ENCODE measurements at places on chromosomes 6 and 20.

GRCh38 chr20:36820928-36821327, 47.4 kb upstream of the DSN1 start:
- DNase-seq, result no peak

DNA sequence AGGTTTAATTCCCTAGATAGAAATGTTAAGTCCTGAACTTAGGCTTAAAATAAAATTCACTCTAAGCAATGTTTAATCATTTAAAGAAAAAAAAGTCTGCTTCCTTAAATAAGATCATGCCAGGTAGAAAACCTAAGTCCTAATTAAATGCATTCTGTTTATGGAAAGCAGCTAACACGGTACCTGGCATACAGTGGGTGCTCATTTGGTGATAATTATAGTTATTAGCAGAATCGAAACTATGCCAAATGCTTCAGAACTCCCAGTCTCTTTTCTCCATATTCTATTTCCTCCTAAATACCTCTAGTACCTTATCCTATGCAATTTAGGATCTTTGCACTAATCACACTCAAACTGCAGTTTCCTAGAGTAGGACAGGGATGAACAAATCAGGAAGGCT, 331.8 kb downstream of the EPHA7 start:
- DNase-seq, result no peak

DNA sequence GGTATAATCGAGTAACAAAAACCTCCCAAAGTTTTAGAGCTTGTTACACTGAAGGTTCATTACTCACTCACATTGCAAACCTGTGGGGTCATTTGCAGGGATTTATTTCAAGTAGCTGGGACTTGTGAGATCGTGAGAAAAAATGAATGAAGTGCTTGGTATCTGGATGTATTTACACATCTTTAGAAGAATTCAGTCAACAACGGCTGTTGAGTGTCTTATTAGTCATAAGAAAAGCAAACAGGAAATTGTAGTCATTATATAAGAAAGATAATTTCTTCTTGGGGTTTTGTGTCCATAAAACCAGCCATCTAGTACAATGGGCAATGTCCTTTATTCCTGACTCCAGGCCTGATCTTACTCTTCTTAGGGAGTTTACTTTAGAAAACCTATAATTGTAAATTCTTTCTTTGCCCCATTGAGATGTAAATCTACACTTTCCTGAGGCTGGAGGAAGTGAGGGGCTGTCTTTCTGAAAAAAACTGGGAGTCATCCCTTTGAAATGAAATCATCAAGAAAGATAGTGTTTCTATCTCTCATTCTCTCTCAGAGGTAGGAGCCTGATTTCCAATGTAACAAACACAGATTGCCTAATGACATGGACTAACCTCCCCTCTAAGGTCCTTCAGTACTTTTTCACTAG, 202.5 kb upstream of the ASCC3 start:
- DNase-seq, result no peak

- no peak for DNase-seq
Measured at GRCh38 chr20:23287354-23288190, 63.0 kb upstream of the NXT1 start.

DNA sequence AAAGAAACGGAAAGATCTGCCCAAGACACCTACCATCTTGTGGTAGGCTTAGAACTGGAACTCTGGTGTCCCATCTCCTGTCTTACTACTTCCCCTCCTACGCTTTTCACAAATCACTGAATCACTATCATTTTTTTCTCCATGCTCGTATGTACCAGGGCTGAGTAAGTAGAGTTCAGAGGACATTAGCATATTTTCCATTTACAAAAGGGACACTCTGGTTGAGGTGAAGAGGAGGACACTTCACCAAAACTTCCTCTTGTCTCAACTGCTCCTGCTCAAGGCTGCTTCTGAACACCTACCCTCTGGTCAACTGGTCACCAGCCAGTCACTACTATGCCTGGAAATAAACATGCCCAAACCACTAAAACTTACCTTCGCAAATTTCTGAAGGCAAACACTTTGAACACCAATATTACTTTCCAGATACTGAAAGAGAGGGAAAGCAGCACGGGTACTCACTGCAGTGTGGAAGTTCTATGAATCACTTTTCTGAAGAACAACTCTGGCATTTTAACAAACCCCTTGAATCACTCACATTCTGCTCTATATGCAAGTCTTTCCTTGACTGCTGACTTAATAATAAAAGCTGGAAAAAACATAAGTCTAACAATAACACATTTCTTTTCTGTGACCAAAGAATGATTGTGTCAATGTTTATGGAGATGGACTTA, 123.3 kb downstream of the INSM1 start:
- no peak for DNase-seq

- no peak for DNase-seq
Measured at GRCh38 chr6:123830120-123830519, 26.5 kb downstream of the NKAIN2 start.

- DNase-seq, result no peak
Measured at GRCh38 chr20:58117944-58118343, 110.5 kb downstream of the ANKRD60 start.

DNA sequence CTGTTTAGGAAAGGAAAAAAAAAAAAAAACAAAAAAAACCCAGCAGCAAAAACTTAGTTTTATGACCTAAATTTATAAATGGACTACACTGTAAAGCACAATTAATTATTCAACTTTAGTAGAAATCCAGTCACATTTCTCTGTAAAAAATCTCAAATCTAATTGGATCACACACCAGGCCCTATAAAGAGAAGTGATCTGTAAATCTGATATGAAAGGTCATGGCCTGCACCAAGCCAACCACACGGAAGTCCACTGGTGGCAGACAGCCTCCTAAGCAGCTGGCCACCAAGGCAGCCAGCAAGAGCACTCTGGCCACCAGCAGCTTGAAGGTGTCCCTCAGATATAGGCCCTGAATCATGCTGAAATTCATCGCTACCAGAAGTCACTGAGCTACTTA, 131.6 kb downstream of the HFE start:
- no peak for DNase-seq

DNA sequence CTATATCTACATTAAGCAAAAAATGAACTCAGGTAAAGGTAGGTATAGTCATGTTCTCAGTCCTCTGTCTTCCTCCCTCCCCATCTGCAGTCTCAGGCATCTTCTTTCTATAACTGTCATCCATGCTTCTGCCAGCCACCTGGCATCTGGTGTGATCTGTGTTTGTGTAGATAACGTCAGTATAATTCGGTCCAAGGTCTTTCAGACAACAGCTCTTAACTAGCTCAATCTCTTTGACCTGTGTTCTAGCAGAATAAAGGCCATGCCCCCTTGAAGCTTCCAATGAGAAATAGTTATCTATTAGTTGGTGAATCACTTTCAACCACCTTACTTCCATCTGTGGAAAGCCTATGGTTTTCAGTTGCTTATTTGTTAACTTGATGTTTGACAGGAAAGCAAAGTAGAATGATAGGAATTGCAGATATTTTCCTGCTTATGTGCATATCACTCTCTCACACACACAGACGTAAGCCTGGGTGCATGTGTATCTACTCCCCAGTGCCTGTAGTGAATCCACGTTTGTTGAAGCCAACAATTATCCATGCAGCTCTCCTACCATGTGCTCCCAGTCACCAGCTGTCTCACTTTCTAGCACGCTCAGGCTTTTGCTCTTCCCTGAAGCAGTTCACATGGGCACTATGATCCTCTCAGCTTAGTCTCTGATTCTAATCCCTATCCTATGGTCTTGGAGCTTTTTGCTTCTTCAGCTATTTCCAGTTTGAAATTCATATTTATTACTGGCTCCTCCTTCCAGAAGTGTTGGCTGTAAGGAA, 433.7 kb upstream of the MANEA start:
- no peak for DNase-seq

GRCh38 chr6:169020821-169021220, 232.8 kb downstream of the THBS2 start:
- DNase-seq, result no peak
